ENCODE measurements at places on chromosomes 16 and 17.

- no peak for DNase-seq
Observed at GRCh38 chr17:75152922-75153779, 1.2 kb downstream of the JPT1 start.

DNA sequence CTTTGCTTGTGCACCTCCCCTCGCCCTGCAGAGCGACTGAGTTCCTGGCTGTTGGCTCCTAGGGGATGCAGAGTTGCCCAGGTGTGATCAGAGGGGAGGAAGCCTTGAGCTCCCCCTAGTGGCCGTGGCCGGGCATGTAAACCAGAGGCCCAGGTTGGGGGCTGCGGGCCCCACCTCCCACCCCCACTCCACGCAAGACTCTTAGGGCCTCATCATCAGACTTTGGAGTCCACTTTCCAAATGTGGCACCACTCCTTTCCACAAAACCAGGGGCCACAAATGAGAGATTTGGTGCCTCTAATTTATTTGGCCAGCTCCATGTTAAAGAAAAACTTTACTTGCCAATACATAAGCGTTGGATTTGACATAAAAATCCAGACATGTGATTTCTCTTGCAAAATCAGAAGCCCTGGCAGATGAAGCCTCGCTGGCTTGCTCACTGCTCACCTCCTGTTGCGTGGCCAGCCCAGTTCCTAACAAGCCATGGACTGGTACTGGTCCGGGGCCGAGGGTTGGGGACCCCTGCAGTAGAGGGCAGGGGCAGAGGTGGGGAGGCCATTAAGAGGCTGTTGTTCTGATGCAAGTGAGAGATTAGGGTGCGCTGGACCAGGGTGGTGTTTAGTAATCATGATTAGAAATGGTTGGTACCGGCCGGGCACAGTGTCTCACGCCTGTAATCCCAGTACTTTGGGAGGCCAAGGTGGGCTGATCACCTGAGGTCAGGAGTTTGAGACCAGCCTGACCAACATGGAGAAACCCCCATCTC, 28.7 kb upstream of the GAS7 start:
- DNase-seq, result peak; percentile 40

DNA sequence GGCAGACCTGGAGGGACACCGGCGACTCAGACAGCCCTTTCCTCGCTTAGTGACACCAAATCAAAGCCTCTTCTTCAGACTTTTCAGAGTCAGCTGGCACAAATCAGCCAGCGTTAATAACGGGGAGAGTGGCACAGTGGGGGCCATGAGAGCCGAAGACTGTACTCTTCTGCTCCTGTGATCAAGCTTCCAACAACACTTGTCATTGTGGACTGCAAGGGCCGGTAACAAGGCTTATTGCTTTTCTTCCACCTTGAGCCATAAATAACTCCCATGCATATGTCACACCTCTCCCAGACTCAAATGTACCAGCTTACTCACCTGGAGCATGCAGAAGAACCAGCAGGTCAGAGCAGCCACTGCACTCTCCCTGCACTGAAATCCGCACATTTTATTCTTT, 12.8 kb downstream of the FLCN start:
- no peak for DNase-seq

DNA sequence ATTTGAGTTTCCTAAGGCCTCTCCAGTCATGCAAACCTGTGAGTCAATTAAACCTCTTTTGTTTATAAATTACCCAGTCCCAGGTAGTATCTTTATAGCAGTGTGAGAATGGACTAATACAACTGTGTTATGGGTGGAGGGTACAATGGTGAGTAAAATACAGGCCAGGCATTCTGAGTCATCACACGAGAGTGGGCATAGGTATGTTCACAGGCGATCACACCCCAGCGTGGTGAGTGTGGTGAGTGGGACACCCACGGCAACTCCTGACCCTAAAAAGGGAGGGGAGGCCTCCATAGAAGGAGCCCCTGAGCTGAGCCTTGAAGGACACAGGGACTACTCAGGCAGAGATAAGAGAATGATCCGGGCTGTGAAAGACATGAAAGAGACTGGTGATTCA, 22.6 kb upstream of the MAPT start:
- no peak for DNase-seq

GRCh38 chr16:57244463-57244766, 644 bp upstream of the ARL2BP start:
- no peak for DNase-seq

DNA sequence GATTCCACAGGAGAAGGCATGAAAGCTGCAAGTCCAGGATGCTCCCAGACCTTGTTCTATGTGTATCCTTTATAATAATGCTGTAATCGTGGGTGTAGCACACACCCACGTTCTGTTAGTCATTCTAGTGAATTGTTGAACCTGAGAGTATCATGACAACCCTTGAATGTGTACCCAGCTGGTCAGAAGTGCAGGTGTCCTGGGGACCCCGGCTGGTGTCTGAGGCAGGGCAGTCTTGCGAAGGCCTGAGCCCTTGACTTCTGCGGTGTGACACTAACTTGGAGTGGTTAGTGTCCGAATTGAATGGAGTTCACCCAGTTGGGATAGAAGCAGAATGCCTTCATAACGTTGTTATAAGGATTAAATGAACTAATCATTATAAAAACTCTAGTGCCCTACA, 218.0 kb upstream of the TNRC6C start:
- no peak for DNase-seq

- peak; percentile 77 for DNase-seq
Observed at GRCh38 chr17:43907425-43907981, at the start of gene MPP2. TSS of gene MPP2 (minus strand) at chr17:43907536. CDS start at chr17:43904460, 3,076 bp downstream.

DNA sequence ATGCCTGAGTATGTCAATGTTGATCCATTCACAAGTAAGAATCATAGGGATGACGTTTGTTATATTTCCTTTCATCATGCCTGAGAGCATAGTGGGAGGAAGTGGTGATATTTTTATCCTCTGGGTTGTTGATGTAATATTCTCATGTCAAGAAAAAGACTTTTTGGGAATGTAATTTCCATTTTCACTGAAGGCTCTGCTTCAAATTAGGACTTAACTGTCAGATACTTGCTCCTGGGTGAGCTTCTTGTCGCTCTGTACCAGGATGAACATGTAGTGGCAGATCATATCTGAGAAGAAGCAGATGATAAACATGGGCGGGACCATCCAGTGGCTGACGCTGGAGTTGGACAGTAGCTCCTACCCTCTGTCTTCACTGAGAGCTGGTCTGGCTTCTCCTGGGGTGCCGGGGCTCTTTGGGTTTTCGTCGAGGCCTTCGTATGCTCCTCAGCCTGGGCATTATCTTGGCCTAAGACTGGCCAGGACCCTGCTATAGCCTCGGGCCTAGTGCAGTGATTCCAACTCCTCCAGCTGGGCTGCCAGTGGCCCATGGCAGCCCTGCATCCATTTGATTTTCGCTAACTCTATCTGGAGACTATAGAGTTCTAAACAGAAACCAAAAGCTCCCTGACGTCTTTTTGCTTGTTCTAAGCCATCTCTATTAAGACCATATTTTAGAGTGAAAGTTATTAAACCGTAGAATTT, 19.7 kb downstream of the CYB5B start:
- peak; percentile 50 for DNase-seq

- DNase-seq, result peak; percentile 44
Observed at GRCh38 chr17:5706577-5707210, 122.4 kb upstream of the NLRP1 start.

- peak; percentile 78 for DNase-seq
Observed at GRCh38 chr16:56191156-56191815, at the start of gene GNAO1. TSS of gene GNAO1 (plus strand) at chr16:56191489. CDS start at chr16:56192236, 747 bp downstream.

DNA sequence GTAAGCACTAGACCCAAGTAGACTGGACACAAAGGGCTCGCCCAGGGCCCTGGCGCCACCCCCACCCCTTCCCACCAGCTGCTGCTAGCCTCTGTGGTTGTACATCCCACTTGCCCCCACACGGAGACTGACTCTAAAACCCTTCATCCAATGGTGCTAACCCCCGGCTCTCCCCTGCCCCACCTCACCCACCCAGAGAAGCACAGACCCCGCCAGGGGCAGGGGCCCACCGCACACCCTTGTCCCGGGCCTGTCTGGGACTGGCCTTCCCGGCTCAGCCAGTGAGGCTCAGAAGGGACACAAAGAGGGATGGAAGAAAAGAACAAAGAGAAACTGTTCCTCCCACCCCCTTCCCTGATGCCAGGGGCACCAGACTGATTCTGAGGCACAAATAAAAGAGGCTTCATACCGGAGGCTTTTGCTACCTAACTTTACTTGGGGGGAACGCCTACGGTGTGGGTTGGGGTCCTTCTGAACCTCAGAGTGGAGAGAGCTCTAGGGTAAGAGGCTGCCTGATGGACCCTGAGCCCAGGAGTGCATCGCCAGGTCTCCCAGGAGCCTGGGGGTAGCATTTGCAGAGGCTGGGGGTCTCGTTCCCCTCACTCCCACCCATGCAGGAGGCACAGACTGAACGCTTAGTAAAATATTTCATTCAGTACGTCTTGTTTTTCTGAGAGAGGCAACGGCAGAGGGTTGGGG, 8.2 kb downstream of the CORO6 start:
- DNase-seq, result no peak
